Stimulated activated CD4-positive, alpha-beta T cell treated with anti-CD3 and anti-CD28 coated beads, Interleukin-12 subunit alpha, Interleukin-12 subunit beta, amount 100 ng/mL, for 24 hours (primary cell): ENCODE measurements at places on chromosomes 13 and 19.

DNA sequence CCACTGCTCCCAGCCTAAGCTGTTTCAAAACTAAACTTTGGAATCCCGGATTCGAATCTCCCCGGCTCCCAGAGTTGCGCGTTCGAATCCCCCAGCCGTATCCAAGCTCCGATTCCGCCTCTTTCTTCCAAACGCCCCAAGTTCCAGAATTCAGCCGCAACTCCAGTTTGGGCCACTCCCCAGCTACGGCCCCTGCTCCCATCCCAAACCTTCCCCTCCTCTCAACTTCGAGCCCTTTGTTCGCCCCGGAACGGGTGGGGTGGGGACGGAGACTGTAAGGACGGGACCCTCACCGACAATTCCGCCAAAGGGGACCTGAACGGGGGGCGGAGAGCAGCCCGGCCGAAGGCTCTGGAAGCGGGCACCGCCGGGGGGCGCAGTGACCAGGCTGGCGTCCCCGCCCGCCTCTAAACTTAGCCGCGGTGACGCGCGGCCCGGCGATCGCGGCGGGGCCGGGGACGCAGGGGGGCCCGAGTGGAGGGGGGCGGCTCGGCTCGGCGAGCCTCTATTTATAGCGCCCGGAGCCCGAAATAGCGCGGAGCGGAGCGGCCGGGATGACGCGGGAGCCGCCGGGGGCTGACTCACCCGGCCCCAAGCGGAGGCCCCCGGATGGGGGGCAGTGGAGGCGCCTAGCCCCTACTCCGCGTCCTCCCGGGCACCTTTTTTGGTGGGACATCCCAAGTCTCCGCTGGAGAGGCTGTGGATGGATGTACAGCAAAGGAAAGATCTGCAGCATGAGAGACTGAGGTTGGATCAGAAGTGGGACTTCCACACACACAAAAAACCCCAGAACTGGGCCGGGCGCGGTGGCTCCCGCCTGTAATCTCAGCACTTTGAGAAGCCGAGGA, 4.9 kb upstream of the ERCC1 start:
- no peak for DNase-seq

- no peak for DNase-seq
Measured at GRCh38 chr13:35947315-35947714, 183.9 kb downstream of the DCLK1 start.

DNA sequence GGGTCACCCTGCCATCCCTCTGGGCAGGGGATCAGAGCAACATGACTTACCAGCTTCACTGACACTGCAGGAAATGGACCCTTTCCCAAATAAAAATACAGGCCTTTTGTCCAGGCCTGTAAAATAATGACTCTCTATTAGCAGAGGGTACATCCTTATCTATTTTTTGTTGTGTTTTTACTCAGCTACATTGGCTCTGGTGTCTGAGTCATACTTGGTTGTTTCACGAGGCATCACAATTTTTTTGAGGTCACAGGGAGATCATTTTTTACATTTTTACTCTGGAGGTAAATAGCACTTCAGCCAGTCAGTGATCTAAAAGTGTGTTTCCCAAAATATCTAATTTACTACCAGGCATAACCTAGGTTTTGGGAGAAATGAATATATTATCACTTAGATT, 6.9 kb upstream of the HTR2A start:
- no peak for DNase-seq

DNA sequence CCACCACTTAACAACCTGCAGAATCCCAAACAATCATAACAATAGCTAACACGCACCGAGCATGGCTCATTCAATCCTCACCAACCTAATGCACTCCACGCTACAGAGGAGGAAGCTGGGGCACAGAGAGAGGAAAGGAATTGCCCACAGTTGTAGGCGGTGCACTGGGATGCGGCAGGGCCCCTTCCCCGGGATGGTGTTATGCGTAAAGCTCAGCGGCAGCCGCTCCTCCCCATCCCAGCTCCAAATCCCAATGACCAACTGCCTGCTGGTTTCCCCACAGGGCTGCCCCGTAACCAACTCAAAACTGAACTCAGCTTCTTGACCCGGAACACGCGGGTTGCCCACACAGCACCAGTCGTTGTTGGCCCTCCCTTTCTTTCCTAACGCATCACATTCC, 42.2 kb downstream of the SERP2 start:
- DNase-seq = no peak

GRCh38 chr19:53545271-53546065, 7.5 kb downstream of the ZNF331 start:
- no peak for DNase-seq
